Fibroblast of skin of left quadriceps (primary cell): ENCODE measurements at places on chromosomes 3 and 15.

- DNase-seq, result no peak
These were observed 856.9 kb downstream of the EPHA3 start for GRCh38 chr3:89964347-89964746.

- DNase-seq, result no peak
These were observed 427.4 kb downstream of the LPP start for GRCh38 chr3:188581365-188581764.

- no peak for DNase-seq
These were observed 50.6 kb upstream of the ULK4 start for GRCh38 chr3:42012383-42012934.

- no peak for DNase-seq
These were observed 47.9 kb downstream of the PEAK1 start for GRCh38 chr15:77371850-77372563.

GRCh38 chr15:75171408-75171807 is 30.3 kb upstream of the C15orf39 start:
- DNase-seq, result peak; percentile 22

DNA sequence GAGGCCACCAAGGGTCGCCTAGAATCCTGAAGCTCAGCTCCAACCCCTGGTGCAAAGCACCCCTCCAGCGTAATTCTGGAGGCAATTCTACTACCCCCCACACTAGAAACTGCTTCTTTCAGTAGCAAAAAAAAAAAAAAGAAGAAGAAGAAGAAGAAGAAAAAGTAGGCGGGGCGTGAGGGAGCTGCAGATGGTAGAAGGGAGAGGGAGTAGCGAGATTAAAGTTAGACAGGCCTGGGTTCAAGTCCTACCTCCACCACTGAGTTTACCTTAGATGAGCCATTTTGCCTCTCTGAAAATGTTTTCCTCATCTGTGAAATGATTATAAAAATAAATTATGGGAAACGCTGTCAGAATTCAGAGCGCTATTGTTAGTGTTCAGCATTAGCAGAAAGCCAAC is 913 bp downstream of the FAM174B start:
- DNase-seq, result no peak
